Activated CD4-positive, alpha-beta T cell treated with anti-CD3 and anti-CD28 coated beads for 24 hours (primary cell): ENCODE measurements at places on chromosomes 4 and X.

DNA sequence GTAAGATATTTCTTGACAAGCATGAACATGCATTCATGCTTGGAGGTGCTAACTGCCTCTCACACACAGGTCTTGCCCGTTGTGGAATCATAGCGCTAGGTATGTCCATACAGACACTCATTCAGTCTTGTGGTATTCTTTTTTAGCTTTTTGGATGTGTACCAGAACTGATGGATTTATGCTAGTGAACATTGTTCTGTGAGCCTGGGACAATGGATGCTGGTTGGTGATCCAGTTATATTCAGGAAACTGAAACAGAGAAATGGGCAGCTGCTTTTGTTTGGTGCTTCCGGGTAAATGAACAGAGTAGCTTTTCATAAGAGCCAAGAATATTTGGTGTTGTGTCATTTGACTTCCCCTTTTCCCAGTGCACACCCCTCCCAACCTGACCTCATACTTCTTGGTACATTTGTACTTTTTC lies 78.9 kb upstream of the SLC4A4 start:
- DNase-seq, result no peak

DNA sequence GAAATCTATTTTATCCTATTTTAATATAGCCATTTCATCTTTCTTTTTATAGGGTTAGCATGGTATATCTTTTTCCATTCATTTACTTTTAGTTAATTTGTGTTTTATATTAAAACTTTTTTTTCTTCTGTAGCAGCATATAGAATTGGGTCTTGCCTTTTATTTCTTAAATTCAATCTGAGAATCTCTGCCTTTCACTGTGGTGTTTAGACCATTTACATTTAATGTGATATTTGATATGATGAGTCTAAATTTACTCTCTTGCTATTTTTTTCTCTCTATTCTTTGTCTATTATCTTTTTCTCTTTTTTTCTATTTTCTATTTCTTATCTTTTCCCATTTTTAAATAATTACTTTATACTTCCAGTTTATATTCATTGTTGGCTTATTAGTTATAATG lies 105.4 kb upstream of the HAND2 start:
- DNase-seq, result no peak

DNA sequence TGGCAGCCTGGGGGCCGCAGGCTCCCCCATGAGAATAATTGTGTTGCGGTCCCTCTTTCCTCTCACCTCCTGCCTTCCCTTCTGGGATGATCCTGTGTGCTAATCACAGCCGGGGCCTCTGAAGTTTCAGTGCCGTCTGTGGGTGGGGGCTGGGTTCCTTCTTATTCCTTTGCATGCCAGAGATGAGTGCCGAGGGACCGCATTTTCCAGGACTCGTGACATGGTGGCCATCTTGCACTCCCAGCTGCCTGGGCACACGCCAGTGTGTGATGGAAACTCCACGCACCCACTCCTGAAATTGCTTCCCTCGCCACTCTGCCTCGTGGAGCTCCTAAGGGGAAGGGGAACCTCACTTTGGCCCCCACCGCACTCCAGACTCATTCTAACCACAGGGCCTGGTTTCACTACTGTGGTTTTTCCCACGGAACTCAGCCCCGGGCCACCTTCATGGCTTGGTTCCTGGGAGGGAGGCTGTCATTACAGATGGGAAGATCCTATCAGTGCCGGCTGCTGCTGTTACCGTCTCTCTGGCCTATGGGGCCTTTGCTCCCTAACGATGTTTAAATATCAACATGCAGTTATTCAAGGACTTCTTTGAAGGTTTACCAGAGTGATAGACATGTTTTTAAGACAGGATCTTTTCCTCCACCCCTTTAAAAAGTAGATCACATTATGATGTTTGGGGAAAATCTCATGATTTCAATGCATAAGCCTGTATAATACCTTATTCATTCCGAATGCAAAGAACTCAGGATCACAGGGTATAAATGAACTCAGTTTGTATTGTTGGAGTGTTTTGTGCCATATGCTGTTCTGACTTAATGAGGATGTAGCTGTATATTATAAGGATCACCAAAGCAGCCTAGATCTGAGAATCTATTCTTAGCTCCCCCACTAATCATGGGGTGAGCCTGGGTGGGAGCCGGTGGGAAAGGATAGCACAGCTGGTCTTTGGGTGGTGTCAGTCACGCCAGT lies 89.6 kb downstream of the SORCS2 start:
- no peak for DNase-seq

- no peak for DNase-seq
Observed at GRCh38 chrX:19800821-19801374, 86.5 kb downstream of the SH3KBP1 start.

- DNase-seq, result no peak
Observed at GRCh38 chr4:165364452-165365080, 14.2 kb upstream of the CPE start.

DNA sequence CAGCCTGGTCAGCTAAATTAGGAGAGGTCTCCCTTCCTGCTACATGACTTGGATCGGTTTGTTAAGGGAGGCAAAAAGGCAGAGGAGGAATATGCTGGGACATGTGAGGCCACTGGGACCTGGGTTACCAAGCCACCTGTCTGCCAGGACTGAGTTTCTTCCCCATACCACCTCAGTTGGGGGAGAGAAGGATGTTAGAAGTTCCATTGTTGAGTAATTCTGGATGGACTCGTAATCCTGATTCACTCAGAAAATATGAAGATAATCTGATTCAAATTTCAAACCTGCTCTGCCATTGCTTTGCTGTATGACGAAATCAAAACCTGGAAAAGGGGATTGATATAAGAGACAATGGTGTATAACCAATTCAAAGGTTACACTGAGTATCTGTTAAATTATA lies 97.4 kb upstream of the S100G start:
- DNase-seq, result no peak

DNA sequence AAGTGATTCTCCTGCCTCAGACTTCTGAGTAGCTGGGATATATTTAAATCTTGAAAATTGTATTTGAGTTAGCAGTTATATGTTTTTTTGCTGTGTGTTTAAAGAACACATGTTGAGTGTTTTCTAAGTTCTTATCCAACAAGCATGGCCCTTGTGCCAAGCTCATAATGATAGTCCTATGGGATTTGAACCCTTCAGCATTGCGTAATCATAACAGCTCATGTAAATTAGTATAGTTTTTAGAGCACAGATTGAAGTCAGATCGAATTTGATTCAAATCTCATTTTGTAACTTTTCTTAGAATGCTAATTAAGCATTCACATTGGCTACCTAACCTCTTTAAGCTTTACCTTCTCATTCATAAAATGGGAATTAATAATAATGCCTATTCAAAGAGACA lies 12.2 kb downstream of the FAM149A start:
- DNase-seq, result no peak

GRCh38 chr4:155037031-155037430 lies 171.4 kb upstream of the NPY2R start:
- no peak for DNase-seq

- DNase-seq, result no peak
Observed at GRCh38 chrX:134717698-134718097, 59.4 kb upstream of the PLAC1 start.

GRCh38 chr4:41561244-41561643 lies 23.3 kb downstream of the LIMCH1 start:
- no peak for DNase-seq

- no peak for DNase-seq
Observed at GRCh38 chr4:79578606-79579005, 170.6 kb upstream of the GK2 start.

GRCh38 chrX:122835886-122836285 lies 348.2 kb upstream of the GRIA3 start:
- DNase-seq, result no peak

DNA sequence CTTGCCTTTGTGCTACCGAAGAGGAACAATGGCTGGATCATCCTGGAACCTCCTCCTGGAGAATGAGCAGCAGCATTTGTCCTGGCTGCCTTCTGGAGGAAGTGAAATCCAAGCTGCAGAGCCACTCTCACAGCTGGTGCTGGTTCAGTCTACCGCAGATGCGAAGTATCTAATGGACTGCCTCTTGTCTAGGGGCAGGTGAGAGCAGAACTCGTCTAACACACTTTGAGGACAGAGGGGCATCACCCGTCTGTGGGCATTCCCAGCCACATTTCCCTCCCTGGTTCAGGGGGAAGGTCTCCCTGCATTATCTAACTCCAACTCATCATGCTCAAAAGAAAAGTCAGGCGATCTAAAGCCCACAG lies 338.2 kb upstream of the GATB start:
- DNase-seq, result no peak

- DNase-seq, result no peak
Observed at GRCh38 chr4:35182451-35182850, 1061.9 kb downstream of the ARAP2 start.

- no peak for DNase-seq
Observed at GRCh38 chrX:53128097-53128749, 34.3 kb downstream of the KANTR start.

GRCh38 chr4:88823058-88823919 lies 125.7 kb upstream of the NAP1L5 start:
- DNase-seq, result no peak

DNA sequence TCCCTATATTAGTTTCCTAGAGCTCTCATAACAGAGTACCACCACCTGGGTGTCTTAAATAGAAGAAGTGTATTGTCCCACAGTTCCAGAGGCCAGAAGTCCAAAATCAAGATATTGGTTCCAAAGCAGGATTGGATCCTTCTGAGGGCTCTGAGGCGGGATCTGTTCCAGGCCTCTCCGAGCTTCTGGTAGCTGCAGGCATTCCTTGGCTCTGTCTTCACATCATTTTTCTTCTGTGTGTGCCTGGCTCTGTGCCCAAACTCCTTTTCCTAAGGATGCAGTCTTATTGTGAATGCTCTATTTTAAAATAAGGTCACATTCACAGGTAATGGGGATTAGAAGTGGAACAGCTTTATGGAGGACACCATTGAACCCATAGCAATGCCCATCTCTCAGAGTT lies 253.7 kb upstream of the TAPT1 start:
- DNase-seq, result no peak

DNA sequence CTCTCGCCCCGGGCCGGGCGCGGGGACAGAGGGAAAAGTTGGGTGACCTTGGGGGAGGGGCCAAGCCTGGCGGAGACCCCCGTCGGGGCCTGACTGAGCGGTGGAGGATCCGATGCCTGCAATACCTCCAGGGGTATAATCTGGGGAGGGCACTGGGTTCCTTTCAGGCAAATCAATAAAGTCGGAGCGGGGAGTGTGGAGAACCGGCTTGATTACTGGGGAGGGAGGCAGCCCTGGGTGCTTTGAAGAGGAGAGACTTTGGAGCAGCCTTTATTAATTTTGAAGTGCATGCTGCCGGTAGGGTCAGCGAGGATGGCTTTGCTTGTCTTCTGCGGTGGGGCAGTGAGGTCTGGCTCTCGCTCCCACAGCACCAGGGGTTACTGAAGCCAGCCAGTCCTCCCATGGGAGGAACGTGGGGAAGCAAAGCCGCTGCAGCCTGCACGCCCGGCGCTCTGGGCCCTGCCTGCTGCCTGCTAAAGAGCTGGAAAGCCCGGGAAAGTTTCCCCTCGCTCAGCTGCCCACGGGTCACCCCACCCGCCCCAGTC lies 403 bp upstream of the LGI2 start:
- no peak for DNase-seq
